ENCODE measurements at places on chromosomes 6 and 20. TPM values are rescaled to one million over a fixed set of nuclear protein-coding genes. Genes with fewer than 3 reads are reported as not detected.

DNA sequence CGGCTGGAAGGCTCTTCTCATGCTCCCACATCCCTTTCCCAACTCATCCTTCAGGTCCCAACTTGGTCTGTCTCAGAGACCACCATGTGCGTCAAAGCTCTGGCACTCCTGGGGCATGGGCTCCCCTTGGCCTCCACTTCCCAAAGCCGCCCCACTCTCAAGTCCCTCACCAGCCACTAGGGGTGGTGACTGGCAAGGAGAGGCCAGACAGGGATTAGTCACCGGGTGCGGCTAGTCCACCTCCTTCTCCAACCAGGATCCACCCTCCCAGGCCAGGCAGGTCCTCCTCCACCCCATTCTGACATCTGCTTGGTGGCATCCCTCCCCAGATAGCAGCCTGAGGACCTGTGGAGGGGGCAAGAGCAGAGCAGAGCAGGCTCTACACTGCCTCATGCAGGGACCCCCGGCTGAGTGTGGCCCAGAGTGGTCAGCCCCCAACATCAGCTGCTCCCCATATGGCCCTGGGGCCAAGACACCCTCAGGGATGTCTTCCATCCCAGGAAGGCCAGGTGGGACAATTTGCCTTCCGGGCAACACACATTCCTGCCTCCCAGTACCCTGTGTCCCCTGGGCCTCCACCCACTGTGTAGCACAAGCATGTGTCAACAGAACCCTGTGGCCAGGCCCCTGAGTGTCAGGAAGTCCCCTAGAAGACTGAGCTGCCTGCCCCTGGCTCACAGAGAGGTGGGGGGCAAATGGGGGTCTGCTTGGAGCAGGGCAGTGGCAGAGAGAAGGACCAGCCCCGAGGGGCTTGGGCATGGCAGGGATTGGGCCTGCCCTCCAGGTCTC is 29.2 kb downstream of the YTHDF1 start:
- no peak for DNase-seq

GRCh38 chr6:100152201-100152600 is 158.2 kb upstream of the MCHR2 start:
- no peak for DNase-seq

GRCh38 chr6:19839788-19840187 is 2.6 kb downstream of the ID4 start:
- no peak for DNase-seq

DNA sequence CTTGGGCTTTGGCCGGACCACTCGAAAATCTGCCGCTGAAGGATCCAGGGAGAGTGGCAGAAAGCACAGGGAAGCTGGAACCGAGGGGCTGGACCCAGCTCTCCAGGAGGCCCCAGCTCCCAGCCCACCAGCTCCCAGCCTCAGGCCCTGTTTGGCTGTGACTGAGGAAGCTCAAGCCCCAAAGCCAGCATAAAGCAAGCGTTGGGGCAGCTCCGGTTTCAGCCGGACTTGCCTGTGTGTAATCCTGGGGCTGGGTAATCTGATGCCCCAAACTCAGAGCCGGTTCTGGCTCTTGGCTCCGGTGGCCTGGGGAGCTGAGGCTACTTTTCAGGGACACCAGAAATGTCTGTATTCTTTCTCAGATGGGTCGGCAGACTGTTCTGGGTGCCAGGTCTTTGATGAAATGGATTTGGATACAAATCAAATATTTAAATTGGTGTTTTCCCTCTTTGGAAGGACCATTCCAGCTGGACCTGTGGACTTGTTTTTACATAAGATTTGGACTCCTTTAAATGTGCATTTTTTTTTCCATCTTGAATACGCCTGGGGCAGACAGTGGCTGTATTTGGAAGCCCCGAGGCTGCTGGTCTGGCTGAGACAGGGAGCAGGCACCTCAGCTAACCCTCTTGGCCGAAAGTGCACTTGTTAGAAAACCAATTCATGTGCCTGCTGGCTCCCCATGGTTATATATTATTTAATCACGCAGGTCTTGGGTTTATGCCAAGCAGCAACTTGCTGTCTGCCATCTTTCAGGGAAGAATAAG is 29.7 kb downstream of the RPP40 start:
- DNase-seq = peak; percentile 88

DNA sequence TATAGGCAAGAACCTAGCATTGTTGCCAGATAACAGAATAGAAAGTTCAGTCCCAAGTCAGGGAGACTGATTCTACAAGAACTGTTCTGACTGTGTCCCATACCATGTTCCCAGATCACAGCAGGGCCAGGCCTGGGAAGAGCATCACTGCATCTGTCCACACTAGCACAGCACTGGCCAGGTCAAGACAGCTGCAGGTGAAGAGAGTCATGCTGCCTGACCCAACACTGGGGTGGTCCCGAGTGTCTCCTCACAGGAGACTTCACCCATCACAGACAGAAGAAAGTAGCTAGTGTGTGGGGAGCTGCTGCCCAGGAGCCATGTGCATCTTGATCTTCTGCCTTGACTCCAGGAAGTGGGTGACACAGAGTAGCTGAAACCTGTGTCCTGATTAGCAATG is 1.3 kb upstream of the CST9L start:
- DNase-seq = no peak

DNA sequence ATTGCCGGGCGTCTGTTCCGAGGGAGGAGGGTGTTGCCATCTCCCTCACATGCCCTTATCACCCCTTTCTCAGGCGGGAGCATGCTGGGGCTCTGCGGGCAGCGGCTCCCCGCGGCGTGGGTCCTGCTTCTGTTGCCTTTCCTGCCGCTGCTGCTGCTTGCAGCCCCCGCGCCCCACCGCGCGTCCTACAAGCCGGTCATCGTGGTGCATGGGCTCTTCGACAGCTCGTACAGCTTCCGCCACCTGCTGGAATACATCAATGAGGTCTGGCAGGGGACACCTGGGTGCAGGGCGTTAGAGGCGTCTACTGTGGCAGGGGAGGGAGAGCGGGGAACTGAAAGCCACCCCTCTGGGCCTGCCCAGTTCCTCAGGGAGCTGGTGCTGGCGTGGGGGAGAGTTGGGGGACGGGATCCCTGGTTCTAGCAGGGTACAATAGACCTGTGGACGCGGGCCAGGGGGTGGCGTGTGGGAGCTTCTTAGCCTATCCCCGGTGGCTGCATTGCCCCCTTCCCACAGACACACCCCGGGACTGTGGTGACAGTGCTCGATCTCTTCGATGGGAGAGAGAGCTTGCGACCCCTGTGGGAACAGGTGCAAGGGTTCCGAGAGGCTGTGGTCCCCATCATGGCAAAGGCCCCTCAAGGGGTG is 697 bp downstream of the PPT2 start:
- peak; percentile 65 for DNase-seq

DNA sequence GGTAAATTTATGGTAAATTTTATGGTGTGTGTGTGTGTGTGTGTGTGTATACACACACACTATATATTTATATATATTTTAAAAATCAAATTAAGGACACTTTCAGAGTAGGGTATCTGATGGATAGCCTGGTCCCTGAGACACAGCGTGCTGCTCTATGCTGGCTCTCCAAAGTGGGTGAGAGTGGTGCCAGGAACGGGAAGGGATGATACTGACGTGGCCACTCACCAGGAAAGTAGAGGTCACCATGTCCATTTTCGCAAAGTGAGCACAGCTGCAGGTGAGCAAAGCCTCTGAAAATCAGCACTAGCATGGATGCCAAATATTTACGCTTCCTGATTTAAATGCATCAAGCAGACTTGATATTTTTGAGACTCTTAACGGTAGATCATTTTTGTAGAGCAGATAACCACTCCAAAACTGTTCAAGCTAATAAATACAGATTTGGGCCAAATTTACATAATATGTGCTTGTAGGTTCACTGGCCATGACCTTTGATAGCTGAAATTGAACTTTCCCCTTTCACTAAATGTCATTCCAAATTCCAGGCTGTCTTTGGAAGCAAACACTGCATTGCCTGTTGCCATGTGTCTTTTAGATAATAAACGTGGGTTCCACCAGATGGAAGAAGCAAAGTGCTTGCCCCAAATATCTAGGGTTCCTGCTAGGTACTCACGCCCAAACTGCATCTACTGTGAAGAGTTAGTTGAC is 116.6 kb downstream of the ATXN1 start:
- DNase-seq = no peak

CALHM4 gene
- not detected for polyA plus RNA-seq

GRCh38 chr6:154343473-154344308 is 12.9 kb downstream of the IPCEF1 start:
- DNase-seq = no peak

GRCh38 chr6:20402092-20402341 is 338 bp downstream of the E2F3 start:
- no peak for DNase-seq

GRCh38 chr6:125984311-125984710 is 2.0 kb upstream of the TRMT11 start:
- no peak for DNase-seq

DNA sequence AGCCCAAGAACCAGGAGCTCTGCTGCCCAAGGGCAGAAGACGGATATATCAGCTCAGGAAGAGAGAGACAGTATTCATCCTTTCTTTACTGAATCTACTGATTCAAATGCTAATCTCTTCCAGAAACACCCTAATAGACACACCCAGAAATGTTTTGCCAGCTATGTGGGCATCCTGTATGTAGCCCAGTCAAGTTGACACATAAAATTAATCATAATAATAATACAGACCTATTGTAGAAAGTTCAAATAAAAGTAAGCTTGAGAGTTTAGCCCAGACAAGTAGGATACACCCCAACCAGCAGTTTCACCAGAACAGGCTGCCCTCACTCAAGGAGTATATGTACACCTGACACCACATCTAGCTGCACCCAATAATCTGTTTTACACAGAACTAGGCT is 73.9 kb upstream of the VGLL2 start:
- DNase-seq = no peak

TUBB1 gene
- polyA plus RNA-seq = not detected

DNA sequence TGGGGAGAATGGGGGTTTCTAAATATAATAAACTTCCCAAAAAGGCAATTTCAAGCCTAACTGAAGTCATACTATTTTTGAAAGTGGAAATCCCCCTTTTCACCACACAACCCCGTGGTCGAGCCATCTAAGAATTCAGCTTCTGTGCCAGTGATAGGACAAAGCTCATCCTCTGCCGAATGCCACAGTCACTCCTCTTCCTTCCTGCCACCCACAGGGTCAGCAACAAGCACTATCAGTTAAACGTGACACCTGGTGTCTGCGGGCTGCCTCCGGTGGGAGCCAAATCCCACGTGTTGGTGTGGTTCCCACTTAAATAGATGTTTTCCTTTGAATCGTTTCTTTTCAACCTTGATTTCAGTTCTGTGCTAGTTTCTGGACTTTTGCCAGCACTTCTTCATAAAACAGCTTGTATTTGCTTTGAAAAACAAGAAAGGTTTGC is 60.7 kb downstream of the TNFAIP3 start:
- DNase-seq = peak; percentile 23

DNA sequence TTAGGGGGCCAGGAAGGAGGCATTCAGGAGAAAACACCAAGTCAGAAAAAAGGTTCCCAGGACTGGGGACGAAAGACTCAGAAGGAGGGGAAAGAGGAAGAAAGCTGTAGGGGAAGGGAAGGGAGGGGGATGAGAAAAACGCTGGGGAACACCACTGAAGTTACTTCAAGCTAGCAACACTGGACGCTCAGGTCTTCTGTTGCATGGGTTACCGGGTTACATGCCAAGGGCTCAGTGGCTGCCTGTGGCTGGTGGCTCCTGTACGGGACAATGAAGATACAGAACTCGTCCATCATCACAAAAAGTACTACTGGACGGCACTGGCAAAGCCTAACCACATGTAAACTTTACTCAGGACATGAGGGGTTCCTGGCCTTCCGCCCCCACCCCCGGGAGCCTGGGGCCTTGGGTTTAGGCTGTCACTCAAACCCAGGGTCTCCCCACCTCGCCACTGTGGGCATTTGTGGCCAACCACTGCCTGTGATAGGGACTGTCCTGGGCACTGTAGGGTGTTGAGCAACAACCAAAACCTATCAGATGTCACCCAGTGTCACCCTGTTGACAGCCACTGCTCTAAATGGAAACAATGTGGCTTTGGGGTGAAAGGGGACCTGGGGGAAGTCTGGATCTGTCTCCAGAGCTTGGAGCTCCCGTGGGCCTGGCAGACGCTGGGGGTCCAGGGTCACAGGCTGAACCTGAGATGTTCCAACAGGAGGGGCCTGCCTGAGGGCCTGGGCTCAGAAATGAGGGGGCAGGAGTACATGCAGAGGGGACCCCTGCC is 40.3 kb upstream of the CD93 start:
- no peak for DNase-seq

ECT2L gene
- polyA plus RNA-seq = 0.20 TPM

NRM gene
- not detected for polyA plus RNA-seq

- DNase-seq = no peak
These were observed 237.8 kb downstream of the LY86 start for GRCh38 chr6:6826095-6826901.

CDK19 gene
- 22.2 TPM for polyA plus RNA-seq

DNA sequence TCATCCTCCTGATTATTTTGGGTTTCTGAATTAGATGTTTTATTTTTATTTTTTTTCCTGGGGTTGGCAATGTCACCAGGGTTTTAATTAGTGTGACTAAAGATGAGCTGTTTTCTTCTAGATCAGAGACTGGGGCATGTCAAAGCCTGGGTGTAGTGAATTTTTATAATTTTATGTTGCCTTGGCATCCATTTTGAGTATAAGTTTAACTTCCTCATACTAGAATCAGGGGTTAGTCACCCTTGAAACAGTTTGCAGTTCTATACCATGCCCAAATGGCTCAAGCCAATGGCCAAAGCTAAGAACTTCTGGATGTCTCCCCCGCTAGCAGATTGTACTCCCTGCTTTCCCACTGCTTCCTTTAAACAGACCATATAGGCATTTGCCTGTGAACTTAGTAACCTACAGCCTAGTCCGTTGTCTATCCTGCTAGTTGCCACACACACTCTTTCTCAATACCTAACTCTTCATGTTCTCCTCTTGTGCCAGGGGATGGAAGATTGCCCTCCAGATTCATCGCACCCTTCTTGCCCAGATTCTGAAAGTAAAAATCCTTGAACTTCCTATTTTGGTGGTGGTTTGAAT is 54.5 kb downstream of the KIAA0408 start:
- no peak for DNase-seq

DNA sequence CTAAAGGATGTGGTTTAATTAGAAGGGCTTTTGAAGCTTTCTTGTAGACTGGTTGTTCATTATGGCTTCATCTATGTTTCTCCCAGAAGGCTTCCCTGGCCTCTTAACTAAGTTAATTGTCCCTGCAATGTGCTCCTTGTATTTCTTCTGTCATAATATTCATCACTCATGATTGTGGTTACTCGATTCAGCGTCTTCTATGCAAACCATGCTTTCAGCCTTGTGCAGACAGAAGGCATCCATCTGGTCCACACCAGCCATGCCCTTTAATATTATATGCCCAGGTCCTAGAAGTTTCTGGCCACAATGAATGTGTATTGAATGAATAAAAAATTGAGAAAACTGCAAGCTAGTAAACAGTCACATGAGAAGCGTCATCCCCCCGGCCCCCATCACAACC is 163.2 kb downstream of the KHDC1L start:
- DNase-seq = no peak

DNA sequence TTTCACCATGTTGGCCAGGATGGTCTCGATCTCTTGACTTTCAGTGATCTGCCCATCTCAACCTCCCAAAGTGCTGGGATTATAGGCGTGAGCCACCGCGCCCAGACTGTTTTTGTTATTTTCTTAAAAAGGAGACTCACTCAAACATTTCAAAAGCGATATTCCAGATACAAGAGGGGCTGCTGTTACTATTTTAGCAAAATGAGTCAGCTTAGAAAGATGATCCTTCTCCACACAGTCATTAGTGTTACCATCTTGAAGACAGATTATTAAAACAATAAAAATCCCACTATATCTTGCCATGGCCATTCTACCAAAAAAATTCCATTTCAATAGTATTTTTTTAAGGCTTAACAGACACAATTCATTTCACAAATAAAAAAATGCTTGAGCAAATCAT is 102.8 kb downstream of the PREP start:
- no peak for DNase-seq
